Thymus (tissue), 14 donors: ENCODE measurements at places on chromosomes 13 and 19. TPM values are rescaled to one million over a fixed set of nuclear protein-coding genes. Genes with fewer than 3 reads are reported as not detected.

NXNL1 gene
- not detected for total RNA-seq

KLK15 gene
- total RNA-seq = not detected

DIRAS1 gene
- 0.05 TPM for total RNA-seq

PEG3 gene
- total RNA-seq = 2.5 TPM
